ENCODE measurements at places on chromosomes 12 and 14. TPM values are rescaled to one million over a fixed set of nuclear protein-coding genes. Genes with fewer than 3 reads are reported as not detected.

The C12orf50 gene
- 0.17 TPM for polyA plus RNA-seq

The DERA gene
- polyA plus RNA-seq, result 31.3 TPM

The FLVCR2 gene
- 29.9 TPM for polyA plus RNA-seq

The TSPAN19 gene
- polyA plus RNA-seq, result 0.40 TPM

The LMO3 gene
- 2.9 TPM for polyA plus RNA-seq

The DNAH10 gene
- polyA plus RNA-seq, result 0.32 TPM

The CTSG gene
- not detected for polyA plus RNA-seq

The PROX2 gene
- polyA plus RNA-seq, result not detected
